Stimulated activated CD8-positive, alpha-beta memory T cell treated with anti-CD3 and anti-CD28 coated beads, Interleukin-15, amount 100 ng/mL, for 1 hour (primary cell): ENCODE measurements at places on chromosomes 4 and X.

- no peak for DNase-seq
These were observed 3.0 kb upstream of the PCGF3 start for GRCh38 chr4:702618-703048.

- DNase-seq, result no peak
These were observed 10.4 kb downstream of the AFF1 start for GRCh38 chr4:86944964-86945781.

DNA sequence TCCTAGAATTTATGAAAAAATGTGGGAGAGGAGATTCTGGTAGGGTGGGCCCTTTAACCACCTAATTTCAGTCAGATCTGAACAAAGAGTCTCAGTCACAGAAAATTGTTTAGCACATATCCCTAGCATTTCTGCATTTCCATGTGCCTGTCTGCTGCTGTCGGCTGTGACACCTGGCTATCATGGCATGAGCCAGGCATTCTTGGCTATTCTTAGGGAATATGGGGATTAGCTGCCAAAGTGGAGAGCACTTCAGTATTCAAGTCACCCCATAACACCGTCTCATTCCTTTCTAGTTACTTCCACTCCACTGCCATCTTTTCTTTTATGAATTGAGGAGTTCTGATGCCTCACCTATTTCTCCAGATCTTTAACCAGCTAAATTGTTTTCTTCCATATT, 211.5 kb downstream of the FRAS1 start:
- no peak for DNase-seq

DNA sequence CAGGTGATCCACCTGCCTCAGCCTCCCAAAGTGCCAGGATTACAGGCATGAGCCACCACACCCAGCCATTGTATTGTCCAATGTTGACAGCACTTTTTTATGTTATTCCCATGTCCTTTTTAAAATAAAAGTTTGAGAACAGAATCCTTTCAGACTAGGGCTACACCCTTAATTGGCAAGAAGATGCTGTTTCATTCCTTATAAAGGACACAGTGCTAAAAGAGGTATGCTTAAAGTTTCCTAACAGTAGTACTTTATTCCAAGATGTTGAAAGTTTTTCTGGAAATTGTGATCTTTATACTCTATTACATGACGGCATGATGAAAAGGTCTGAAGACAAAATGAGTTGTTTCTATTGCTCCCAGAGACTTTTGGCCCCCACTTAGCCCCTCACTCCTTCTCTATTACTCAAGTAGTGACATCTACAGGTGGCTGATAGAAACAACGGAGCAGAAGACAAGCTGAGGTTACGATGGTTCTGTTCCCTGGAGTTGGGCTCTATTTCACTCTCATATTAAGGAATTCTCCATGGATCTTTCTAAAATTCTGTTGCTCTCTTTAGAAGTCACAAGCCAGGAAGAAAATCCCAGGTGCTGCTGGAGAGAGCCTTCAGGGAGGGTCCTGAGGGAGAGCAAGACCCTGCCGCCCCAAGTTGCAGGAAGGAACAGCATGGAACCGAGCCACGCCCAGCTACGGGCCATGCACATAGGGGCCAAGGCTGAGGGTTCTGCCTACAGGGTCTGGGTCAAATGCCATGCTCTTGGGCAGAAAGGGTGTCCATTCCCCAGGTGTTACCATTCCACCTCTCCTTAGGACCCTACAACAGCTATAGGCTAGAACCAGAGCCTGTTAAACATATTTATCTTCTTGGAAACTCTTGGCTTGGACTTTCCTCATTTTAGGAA, 22.8 kb downstream of the RPL9 start:
- DNase-seq, result no peak

DNA sequence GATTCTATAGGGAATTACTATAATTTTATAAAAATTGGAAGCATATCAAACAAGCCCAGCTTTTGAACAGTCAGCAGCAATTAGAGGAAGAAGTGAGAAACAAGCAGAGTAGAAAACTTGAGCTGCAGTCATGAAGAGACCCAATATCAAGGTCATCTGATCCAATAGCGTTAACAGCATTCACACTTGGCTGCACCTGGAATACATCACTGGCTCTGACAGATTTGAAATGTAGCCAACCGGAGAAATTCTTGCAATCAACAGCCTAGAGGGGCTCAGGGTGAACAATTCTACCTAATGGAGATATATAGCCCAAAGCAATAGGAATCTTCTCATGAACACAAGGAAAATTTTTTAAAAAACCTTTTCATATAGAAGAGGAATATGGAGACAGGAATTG, 13.6 kb downstream of the DDX53 start:
- DNase-seq, result no peak

- DNase-seq, result no peak
These were observed 64.8 kb downstream of the TBC1D9 start for GRCh38 chr4:140691369-140691768.

DNA sequence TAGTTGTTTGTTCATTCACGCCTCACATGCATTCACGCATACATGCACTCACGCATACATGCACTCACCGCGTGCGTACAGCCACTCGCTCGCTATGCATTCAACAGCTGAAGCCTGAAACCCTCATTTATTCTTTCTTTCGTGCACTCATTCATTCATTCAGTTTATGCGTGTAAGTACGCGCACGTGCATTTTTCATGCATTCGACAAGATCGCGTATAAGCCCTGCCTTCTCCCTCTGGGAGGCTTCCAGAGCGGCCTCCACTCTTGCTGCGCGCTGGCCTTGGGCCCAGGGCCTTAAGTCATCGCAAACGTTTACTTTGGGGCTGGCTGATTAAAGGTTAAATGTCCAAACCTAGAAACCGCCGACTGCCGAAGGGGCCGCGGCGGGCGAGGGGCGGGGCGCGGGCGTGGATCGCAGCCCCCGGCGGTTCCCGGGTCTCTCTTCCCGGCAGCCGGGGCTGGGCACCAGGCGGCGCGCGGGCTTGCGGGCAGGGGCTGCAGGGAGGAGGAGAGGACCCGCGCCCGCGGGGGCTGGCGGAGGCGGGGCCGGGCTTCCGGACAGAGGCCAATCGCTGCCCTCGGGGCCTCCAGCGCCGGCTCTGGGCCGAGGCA, at the start of gene GYG2:
GYG2 (plus strand) TSS at position 587 of the 615 bp plus-strand sequence. CDS start 1,259 bp downstream, outside the sequence.
- DNase-seq, result no peak

GRCh38 chrX:133072566-133072965, 24.3 kb downstream of the USP26 start:
- DNase-seq, result no peak

DNA sequence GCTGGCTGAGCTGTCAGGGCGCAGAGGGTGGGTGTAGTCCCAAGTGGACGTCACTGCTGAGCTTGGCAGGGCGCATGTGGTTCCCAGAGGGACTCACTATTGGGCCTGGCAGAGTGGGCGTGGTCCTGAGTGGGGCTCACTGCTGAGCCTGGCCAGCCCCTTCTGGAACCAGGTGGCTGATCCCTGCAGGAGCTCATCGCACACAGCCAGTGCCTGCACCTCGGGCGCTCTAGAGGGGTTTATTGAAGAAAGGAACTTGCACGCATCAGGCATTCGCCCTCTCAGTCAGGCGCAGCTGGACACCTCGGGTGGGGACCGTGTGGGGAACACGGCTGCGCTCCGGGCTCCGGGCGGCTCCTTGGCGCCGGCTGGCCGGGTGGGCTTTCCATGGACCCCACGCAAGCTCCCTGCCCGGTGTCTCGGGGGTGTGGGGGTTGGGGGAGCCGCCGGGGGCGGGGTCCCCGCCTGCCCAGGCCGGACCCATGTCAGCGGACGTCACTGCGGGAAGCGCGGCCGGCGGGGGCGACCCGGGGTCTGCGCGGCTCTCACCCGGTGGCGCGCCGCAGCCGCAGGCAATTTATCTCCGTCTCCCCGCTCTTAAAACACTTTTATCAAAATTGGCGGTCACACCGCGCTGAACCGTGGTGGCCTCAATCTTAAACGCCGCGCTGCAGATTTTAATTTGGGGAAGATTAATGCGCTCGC, 65.4 kb upstream of the NKX1-1 start:
- no peak for DNase-seq

- DNase-seq, result no peak
These were observed 1044.2 kb upstream of the FTHL17 start for GRCh38 chrX:32116047-32116446.

GRCh38 chr4:143344774-143345173, 8.1 kb downstream of the GAB1 start:
- DNase-seq, result no peak

GRCh38 chr4:176920694-176921093, 128.0 kb upstream of the VEGFC start:
- no peak for DNase-seq

- DNase-seq, result no peak
These were observed 27.4 kb upstream of the CCSER1 start for GRCh38 chr4:90099812-90100211.

DNA sequence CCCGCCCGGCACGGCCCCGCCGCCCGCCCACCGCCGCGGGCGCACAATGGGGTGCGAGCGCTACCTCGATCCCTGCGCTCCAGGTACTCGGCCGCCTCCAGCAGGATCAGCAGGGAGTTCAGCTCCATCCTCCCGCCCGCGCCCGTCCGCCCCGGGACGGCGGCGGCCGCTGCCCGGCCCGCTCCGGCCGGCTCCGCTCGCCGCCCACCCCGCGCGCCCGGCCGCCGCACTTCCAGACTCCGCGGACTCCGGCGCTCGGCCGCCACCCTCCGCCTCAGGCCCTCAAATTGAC, at the start of gene MXD4:
MXD4 (minus strand) TSS at position 257 of the 292 bp plus-strand sequence; CDS start at position 128, 129 bp downstream.
- no peak for DNase-seq

DNA sequence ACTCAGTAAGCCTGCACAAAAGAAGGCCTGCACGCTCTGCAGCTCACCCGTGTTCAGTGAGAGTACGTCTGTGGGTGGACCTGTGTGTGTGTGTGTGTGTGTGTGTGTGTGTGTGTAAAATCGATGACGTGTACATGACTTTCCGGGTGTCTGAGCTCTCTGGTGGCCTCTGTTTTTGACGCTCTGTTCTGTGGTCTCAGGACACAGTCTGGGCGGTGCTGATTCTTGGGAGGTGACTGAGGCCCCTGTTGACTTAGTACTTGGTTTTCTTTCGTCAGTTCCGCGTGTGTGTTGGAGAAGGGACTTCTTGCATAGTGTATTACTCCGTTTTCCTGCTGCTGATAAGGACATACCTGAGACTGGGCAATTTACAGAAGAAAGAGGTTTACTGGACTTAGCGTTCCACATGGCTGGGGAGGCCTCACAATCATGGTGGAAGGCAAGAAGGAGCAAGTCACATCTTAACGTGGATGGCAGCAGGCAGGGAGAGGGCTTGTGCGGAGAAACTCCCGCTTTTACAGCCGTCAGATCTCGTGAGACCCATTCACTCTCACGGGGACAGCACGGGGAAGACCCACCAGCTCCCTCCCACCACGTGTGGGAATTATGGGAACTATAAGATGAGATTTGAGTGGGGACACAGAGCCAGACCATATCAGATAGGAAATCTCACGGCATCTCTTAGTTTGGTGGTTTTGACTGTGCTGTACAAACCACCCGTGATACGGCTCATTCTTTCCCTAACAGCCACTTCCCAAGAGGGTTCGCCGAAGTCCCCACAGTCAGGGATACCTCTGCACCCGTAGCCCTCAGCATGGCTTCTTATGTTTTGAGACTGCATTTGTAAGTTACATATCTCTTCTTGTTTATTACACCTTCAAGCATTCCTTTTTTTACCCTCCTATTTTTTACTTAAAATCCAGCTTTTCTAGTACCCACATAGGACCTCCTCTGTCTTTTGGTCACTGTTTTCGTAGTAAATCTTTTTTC, 24.5 kb downstream of the UVSSA start:
- DNase-seq, result no peak

DNA sequence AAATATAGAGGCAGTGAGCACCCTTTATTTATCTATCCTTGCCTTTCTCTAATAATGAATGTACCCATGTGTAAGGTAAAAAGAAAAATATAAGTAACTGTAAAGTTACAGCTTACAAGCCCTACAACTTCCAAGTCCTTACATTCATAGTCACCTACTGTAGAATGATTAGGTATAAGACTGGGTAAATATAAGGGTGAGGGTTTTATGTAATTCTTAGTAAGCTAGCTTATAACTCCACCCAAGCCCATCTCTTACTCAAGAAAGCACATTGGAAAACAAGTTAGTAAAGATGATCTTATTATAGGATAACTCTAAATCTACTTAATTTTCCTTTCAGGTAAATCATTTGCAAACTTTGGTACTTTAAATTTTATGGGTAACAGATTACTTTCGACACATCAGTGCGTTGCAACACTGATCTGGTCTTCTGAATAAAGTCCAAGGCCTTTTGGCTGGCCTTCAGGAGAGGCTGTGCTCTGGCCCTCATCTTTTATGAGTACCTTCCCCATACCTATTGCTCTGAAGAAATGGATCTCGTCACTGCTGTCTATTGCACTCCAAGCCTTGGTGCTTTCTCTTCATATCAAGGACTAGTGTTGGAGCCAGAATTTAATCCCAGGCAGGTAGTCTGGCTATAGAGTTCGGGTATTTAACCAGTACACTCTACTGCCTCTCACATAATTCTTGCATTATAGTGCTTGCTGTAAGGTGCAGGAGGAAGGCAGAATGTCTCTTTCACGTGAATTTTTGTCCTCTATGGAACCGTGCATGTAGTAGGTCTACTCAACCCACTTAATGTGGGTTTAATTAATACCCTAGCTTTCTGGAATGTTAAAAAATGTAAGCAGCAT, 443.6 kb upstream of the AR start:
- no peak for DNase-seq

DNA sequence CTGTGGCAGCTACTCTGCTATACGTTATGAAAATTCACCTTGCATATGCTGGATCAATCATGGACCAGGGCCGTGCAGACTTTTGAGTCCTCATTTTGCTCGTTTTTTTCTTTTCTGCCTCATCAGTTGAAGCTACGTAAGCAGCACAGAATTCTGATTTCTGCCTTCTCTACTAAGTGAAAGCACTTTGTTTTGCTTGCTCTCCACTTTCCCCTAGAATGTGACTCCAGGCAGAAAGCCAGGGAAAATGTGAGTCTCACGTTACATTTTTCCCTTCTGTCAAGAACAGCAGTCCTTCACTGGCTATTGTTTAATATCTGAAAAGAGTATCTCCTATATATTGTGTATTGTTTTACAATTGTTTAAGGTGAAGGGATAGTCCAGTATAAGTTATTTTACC, 1840.1 kb downstream of the PCDH7 start:
- DNase-seq, result no peak

DNA sequence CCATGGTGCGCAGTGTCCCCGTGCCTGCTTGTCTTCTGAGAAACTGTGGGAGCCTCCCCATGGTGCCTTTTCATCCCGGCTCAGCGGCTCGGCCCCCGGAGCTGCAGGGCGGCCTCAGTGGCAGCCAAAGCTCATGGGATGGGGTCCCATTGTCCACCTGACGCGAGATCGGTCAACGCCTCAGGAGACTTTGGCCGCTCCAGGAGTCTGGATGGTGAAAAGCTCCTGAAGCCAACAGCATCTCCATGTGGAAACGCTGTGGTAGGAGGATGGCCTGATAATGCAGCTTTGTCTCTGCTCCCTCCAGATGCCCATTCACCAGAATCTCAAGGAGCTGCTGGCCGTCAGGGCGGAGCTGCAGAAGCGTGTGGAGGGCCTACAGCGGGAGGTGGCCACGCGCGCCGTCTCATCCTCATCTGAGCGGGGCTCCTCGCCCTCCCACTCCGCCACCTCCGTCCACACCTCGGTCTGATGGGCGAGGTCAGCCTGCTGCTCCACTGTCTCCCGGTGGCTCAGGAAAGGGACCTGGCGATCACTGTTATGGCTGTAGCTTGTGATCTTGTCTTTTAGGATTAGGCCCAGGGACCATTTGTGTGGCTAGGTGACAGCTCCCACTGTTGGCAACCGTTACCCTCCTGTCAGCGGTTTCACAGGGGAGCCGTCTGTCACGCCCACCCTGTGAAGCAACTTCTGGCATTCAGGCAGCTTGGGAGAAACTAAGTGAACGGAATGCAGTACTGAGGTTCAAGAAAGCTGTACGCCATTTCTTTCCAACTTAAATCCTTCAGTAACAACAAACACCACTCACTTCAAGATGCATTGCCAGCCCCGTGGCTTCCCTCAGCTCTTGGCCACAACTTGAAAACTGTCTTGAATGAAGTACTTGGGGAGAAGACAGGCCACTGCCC, 69.3 kb downstream of the MTMR1 start:
- no peak for DNase-seq
